ENCODE measurements at places on chromosomes 5 and 9. TPM values are rescaled to one million over a fixed set of nuclear protein-coding genes. Genes with fewer than 3 reads are reported as not detected.

SLC6A19 gene
- not detected for total RNA-seq

IL7R gene
- total RNA-seq = 101 TPM

FAXDC2 gene
- total RNA-seq = 41.9 TPM

INSL4 gene
- not detected for total RNA-seq

TMEM232 gene
- total RNA-seq = 5.1 TPM

Data from left lung (tissue), 14 donors.